ENCODE measurements at places on chromosomes 12 and 14.

GRCh38 chr12:25819691-25820090 lies 138.8 kb upstream of the RASSF8 start:
- no peak for DNase-seq

- no peak for DNase-seq
Measured at GRCh38 chr14:90308561-90308960, 23.2 kb downstream of the NRDE2 start.

- no peak for DNase-seq
Measured at GRCh38 chr12:49515266-49515665, 23.6 kb upstream of the KCNH3 start.

- DNase-seq: no peak
Measured at GRCh38 chr12:71268598-71269280, 110.9 kb upstream of the TSPAN8 start.

DNA sequence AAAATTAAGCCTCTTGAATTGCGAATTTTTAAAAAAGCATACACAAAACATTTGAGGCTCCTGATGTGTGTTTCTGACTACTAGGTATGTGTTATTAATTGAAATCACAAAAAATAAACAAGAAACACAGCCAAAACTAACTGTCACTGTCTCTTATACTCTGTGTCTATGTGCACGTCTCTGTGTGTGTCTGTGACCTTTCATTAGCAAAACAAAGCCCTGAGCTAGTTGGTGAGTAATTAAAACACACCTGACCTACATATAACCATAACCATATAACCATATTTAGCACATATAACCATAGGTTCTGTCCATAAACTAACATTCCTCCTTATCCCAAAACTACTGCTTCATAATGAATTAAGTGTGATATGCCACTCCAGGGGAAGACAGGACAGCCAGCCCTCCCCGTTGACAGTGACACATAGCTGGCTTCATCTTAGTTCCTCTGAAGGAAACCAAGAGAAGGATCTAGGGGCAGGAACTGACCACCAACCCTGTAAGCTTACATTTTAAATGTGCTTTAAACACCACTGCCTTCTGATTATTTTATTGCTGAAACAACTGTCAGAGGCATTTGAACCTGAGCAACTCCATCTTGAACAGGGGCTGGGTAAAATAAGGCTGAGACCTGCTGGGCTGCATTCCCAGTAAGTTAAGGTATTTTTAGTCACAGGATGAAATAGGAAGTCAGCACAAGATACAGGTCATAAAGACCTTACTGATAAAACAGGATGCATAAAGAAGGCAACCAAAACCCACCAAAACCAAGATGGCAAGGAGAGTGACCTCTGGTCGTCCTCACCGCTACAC lies 106.7 kb downstream of the PPP2R5E start:
- DNase-seq: no peak

GRCh38 chr14:93976477-93977057 lies at the start of gene ASB2:
ASB2 (minus strand) TSS chr14:93976570; CDS start chr14:93964539, 12,031 bp downstream.
- peak; percentile 47 for DNase-seq

GRCh38 chr12:57008178-57008577 lies 1.8 kb upstream of the ZBTB39 start:
- peak; percentile 89 for DNase-seq

DNA sequence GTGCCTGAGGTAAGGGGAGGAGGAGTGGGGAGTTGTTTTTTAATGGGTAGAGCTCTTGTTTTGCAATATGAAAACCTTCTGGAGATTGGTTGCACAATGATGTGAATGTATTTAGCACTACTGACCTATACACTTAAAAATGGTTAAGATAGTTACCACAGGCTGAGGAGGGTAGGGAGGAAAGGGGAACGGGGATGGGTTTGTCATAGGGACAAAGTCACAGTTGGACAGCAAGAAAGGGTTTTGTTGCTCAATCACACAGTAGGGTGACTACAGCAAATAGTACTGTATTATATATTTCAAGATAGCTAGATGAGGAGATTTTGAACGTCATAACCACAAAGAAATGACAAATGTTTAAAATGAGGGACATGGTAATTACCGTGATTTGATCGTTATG lies 1562.4 kb downstream of the AACS start:
- no peak for DNase-seq

GRCh38 chr12:52850681-52851080 lies 1.9 kb upstream of the KRT78 start:
- DNase-seq: no peak

GRCh38 chr14:85532374-85533022 lies 2.6 kb downstream of the FLRT2 start:
- no peak for DNase-seq

- no peak for DNase-seq
Measured at GRCh38 chr12:45532113-45532512, 197.4 kb upstream of the ARID2 start.

DNA sequence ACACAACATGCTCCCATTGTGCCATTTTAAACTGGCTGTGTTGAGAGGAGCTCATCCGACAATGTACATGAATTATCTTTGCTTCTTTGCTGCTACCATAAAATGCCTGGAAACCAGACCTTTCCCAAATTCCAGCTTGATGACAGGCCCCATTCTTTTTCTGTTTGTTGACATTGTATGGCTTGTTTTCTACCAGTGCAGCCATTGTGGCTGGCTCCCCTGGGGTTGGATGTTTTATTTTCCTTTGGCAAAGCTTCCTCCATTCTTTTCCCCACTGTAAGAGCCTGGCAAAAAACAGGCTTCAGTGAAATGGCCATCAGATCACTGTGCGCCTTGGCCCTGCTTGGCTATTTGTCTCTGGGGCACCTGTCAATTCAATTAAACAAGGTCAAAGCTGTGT lies 532.5 kb downstream of the VRK1 start:
- DNase-seq: no peak

DNA sequence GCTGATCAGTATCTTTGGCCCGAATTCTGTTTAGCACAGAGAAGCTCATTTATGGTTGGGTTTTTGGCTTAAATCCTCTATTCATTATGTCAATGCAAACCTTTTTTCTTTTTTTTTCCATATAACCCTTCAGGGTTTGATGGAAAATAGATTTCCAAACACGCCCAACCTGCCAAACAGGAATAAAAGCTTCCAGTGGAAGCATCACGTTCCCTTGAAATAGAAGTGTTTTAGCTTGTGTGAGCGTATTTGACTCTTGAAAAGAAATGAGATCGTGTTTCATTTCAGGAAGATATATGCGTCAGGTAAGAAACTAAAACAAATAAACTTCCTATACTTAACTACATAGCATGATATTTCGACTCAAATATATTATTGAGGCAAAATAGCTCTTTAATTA lies at the start of gene PIK3C2G:
Gene PIK3C2G (plus strand): TSS at position 246 of the 400 bp plus-strand sequence. CDS start 20,564 bp downstream, outside the sequence.
- no peak for DNase-seq

GRCh38 chr14:105483300-105484068 lies 3.2 kb upstream of the CRIP1 start:
- DNase-seq: no peak

DNA sequence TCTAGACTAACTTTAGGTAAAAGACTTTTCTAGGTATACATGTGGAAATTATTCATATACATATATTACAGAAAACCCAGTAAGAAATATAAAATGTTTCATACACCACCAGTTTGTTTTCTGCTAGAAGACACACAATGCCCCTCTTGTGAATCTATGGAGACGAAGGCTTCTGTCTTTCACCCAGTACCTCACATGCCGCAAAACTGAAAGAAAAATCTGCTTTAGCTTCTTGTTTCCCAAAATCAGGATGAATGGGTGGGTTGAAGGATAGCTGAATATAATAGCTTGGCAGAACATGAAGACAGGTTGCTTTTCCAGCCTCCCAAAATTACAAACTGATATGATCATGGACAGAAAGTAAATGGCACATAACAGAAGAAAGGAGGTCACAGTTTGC lies 1.3 kb downstream of the TAS2R30 start:
- DNase-seq: no peak

DNA sequence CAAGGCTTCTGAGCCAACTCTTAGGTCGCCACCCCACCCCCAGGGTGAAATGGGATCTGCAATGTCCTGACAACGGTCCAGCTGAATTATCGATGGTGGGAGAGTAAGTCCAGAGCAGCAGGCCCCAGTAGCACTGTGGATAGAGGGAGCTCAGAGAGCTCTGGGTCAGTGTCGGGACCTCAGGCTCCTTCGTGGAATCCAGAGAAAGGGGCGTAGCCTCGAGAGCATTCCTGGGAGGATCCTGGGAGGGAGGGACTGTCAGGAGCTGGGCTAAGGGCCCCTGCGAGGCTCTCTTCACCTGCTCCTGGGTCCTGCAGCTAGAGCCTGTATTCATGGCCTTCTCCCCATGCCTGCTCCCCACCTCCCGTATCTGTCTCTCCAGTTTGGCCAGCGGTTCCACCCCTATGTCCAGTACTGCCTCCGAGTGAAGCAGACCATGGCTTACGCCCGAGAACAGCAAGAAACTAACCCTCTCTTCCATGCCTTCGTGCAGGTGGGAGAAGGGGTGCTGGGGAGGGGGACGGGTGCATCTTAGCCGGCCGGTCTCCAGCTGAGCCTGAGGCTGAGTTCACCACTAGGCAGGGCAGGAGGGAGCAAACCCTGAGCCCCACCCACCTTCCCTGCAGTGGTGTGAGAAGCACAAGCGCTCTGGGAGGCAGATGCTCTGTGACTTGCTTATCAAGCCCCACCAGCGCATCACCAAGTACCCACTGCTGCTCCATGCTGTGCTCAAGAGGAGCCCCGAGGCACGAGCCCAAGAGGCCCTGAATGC lies 6.6 kb downstream of the PLEKHG6 start:
- no peak for DNase-seq

- no peak for DNase-seq
Measured at GRCh38 chr12:45008211-45008610, 42.7 kb downstream of the DBX2 start.

DNA sequence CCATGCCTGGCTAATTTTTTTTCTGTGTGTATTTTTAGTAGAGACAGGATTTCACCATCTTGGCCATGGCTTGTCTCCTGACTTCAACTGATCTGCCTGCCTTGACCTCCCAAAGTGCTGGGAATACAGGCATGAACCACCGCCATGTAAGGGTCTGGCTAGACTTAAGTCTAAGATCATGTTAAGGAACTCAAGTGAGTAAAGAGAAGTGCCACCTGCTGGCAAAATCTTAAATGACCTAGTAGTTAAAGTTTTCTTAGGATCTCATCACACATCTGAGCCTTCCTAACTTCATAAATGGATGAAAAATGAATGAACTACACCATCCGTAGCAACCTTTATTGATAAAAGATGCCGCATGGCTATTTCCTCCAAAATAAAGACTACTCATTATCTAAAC lies 1.7 kb upstream of the C12orf56 start:
- peak; percentile 58 for DNase-seq

GRCh38 chr14:104794099-104794498 lies 1.4 kb downstream of the AKT1 start:
- DNase-seq: no peak

DNA sequence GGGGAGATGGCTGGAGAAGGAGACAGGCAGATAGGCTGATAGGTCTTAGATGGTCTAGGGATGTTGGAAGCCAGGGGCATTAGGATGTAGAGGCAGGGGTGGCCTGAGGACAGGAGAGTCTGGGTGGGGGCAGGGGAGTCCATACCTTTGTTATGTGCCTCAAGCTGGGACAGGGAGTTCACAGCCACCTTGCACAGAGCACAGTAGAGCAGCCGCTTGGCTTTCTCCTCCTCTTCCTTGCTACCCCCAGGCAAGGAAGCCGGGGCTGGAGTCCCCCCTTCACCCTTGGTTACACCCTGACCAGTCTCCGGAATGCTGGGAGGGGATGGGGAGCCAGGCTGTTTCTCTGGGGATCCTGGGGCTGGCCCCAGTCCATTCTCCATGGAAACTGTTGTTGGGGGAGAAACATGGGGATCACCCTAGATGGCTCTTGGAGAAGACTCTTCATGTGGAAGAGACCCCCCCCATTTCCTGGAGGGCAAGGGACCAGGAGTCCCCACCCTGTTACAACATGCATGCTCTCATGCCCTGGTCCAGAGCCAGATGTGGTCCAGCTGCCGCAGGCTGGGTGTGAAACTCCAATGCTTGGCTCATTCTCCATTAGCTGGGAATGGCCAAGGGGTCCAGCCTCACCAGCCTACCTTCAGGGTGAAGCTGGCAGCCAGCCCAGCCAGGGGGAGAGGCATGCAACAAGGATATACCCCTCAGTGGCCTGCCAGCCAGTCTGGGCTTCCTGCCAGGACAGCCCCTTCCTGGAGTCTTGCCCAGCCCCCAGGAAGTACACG lies 7.2 kb upstream of the GPR84 start:
- no peak for DNase-seq

- DNase-seq: no peak
Measured at GRCh38 chr14:36383767-36384431, 63.5 kb upstream of the MBIP start.

GRCh38 chr12:65318186-65318685 lies 39.8 kb downstream of the MSRB3 start:
- DNase-seq: no peak

- DNase-seq: no peak
Measured at GRCh38 chr12:123095078-123095881, 55.6 kb downstream of the PITPNM2 start.

- peak; percentile 27 for DNase-seq
Measured at GRCh38 chr12:51891843-51892242, 3.9 kb downstream of the ANKRD33 start.

DNA sequence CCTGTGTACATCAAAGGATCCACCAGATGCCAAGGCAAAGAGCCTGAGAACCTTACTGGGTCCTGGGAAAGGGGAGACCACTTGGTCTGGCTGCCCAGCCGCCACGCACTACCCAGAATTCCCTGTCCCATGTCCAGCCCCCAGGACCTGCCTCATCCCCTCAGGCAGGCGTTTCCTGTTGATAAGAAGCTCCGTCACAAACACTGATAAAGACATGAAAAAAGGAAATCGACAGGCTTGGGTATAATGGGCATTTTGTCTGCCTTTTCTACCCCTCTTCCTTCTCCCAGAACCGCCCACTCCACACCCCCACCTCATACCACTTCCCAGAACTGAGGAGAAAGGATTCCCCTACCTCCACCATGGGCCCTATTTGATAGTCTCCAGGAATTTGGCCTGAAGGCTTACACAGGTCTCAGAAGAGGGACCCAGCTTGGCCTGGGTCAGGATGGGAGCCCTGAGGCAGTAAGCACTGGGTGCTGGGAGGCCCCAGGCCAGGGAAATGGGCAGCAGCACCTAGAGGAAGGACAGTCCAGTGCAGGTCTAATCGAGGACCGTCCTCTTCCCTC lies 18.8 kb downstream of the ACVRL1 start:
- no peak for DNase-seq

GRCh38 chr14:105859717-105860614 lies 333.6 kb downstream of the TMEM121 start:
- DNase-seq: no peak

- DNase-seq: no peak
Measured at GRCh38 chr14:61537563-61538463, 157.5 kb upstream of the HIF1A start.

GRCh38 chr12:69484428-69484827 lies 14.2 kb downstream of the FRS2 start:
- no peak for DNase-seq

GRCh38 chr14:77485256-77485655 lies 13.4 kb downstream of the ISM2 start:
- DNase-seq: no peak

- no peak for DNase-seq
Measured at GRCh38 chr12:46892034-46892705, 66.4 kb upstream of the SLC38A4 start.

GRCh38 chr12:31682136-31682962 lies 22.9 kb downstream of the ETFBKMT start:
- DNase-seq: peak; percentile 89

Measured in Kasumi-1 (cell line).